ENCODE measurements at places on chromosomes 5 and 9.

GRCh38 chr5:79474367-79475151 is 39.4 kb downstream of the HOMER1 start:
- no peak for DNase-seq

- no peak for DNase-seq
Observed at GRCh38 chr9:37382982-37383357, 39.5 kb upstream of the GRHPR start.

- DNase-seq = no peak
Observed at GRCh38 chr9:90568667-90569066, 74.0 kb downstream of the DIRAS2 start.

DNA sequence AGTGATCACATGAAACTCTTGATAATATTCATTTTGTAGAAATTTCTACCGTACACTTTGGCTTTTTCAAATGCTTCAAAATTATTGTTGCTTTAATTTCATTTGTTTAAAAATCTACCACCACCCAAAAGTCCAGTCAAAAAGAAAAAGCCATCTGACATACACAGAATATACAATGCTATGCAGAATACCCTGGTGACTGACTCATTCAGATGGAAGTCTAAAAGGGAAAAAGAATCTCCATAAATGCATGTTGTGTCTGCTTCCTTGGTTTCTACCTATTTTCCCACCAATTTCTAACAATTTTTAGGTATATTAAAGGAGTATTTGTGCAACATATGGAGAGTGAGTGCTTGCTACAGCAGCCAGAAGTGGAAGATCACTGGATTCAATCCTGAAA is 9.3 kb upstream of the RAPGEF6 start:
- no peak for DNase-seq

GRCh38 chr9:33686942-33687341 is 108.4 kb upstream of the PRSS3 start:
- DNase-seq = no peak

DNA sequence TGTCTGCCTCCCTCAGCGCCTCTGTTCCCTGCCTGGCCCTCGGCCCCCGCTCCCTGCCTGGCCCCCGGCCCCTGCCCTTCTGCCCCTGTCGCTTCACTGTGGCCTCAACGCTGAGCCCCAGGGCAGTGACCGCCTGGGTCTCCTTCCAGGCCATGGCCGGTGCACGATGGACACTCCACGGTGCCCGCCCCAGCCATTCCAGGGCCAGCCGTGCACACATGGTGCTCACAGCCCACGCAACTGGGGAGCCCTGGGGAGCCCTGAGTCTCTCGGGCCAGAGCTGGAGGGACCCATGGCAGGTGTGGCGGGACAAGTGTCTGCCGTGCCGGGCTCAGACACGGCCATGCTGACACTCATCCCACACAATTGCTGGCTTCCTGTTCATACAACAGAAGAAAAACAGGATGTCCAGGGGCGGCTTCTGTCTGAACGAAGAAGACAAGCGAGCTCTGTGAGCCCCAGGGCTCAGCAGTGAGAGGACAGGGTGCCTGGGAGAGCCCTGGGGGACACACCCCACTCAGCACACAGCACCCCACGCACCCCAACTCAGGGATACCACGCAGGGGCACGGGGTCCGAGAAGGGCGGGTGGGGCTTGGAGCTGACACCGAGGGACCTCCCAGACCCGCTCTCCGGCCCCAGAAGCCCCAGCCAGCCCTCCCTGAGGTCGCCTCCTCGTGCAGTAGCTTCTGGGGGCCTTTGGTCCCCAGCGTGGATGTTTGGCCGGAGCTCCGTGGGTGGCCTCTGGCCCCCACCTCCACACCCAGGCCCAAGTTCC is 35.7 kb downstream of the EXD3 start:
- DNase-seq = peak; percentile 34

- no peak for DNase-seq
Observed at GRCh38 chr5:119288379-119289033, 67.3 kb upstream of the TNFAIP8 start.

- DNase-seq = no peak
Observed at GRCh38 chr9:114384341-114384740, 3.4 kb downstream of the AKNA start.

- DNase-seq = no peak
Observed at GRCh38 chr5:82417776-82418607, 139.8 kb upstream of the RPS23 start.

DNA sequence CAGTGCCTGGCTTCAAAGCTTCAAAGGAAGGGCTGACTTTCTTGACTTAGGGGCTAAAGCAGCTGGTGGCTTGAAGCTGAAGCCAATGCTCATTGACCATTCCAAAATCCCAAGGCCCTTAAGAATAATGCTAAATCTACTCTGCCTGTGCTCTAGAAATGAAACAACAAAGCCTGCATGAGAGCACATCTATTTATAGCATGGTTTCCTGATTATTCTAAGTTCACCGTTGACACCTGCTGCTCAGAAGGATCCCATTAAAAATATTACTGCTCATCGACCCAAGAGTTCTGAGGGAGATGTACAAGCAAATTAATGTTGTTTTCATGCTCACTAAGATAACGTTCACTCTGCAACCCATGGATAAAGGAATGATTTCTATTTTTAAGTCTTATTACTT is 6.7 kb downstream of the TMEM174 start:
- DNase-seq = no peak

GRCh38 chr5:55030676-55031369 is 6.8 kb downstream of the GZMK start:
- no peak for DNase-seq

DNA sequence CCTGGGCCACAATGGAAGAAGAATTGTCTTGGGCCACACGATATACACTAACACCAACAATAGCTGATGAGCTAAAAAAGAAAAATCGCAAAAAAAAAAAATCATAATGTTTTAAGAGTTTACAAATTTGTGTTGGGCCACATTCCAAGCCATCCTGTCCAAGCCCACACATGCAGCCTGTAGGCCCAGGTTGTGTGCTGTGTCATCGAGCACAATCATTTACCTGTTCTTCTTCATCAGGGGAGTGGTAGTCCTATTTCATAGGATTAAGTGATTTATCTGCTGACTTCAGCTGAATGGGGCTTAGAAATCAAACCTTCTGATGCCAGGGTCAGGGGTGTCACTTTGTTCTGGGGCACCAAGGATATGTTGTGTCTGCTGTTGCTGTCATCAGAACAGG is 44.6 kb upstream of the ELL2 start:
- DNase-seq = no peak

GRCh38 chr5:158119961-158120723 is 261.2 kb upstream of the CLINT1 start:
- DNase-seq = no peak

DNA sequence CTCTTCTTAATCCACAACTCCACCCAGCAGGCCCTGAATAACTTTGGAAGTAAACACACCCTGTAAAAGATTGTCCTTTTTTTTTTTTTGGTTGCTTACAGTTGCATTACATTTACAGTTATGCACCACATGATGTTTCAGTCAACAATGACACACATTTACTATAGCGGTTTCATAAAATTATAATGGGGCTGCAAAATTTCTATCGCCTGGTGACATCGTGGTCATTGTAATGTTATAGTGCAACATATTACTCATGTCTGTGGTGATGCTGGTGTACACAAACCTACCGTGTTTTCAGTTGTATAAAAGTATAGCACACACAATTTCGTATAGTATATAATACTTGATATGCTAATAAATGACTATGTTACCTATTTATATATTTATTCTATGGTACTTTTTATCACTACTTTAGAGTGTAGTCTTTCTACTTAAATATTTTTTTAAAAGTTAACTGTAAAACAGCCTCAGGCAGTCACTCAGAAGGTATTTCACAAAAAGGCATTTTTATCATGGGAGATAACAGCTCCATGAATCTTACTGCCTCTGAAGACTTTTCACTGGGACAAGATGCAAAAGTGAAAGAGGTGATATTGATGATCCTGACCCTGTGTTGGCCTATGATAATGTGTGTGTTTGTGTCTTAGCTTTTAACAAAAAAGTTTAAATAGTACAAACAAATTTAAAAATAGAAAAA is 695.4 kb upstream of the CDH18 start:
- DNase-seq = no peak

- no peak for DNase-seq
Observed at GRCh38 chr9:119157196-119157595, 212.0 kb downstream of the BRINP1 start.

GRCh38 chr5:170603578-170604565 is 100.1 kb downstream of the KCNIP1 start:
- DNase-seq = no peak

DNA sequence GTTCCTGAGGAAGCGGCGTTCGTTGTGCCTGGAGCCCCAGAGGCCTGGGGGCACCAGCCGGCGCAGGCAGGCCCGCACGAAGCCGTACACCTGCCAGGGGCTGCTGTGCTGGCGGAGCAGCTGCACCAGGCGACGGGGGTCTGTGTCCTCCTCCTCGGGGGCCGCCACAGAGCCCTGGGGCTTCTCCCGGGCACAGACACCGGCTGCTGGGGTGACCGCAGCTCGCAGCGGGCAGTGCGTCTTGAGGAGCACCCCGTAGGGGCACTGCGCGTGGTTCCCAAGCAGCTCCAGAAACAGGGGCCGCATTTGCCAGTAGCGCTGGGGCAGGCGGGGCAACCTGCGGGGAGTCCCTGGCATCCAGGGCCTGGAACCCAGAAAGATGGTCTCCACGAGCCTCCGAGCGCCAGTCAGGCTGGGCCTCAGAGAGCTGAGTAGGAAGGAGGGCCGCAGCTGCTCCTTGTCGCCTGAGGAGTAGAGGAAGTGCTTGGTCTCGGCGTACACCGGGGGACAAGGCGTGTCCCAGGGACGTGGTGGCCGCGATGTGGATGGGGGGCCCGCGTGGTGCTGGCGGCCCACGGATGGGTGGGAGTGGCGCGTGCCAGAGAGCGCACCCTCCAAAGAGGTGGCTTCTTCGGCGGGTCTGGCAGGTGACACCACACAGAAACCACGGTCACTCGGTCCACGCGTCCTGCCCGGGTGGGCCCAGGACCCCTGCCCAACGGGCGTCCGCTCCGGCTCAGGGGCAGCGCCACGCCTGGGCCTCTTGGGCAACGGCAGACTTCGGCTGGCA is 1.3 kb downstream of the TERT start:
- DNase-seq = no peak

- no peak for DNase-seq
Observed at GRCh38 chr5:152086668-152087067, 162.0 kb upstream of the GLRA1 start.

DNA sequence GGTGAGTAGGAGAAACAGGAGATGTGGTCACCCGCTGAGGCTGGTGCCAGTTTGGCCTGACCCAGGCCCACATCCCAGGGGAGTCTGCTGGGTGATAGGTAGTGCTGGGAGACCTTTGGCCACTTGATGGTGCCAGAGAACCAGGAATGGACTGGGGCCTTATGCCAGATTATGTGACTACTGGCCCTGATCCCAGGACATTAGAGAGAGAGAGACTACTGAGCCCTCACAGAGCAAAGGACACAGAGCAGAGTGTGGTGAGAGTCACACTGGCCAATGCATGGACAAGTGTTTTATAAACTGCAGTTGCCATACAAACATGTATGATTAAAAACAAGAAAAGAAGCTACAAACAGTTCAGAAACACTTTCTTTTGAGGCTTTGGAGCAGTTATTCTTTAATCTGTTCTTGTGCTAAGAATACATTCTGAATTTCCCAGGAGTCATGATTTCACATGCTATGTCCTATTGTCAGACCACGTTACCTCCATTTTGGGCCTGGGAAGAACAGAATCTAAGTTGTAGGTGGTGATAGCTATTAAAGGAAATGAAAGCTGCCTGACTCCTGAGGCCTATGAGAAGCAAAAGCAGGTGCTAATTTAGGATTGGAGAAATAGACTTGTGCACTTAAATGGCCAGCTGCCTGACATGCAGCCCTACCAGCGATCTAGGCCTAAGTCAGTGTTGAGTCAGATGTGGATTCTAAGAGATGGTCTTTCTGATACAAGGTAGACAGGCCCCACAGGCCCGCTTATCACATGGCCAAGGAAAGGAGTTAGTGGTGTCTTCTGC is 32.6 kb upstream of the TMOD1 start:
- peak; percentile 2 for DNase-seq

- no peak for DNase-seq
Observed at GRCh38 chr5:40734986-40735385, 20.8 kb downstream of the TTC33 start.

Data from activated T-helper 1 cell treated with anti-CD3 and anti-CD28 coated beads, Interleukin-2, amount 50 U/mL, for 16 hours (primary cell).